Left lung (tissue), 14 donors: ENCODE measurements at places on chromosomes 3 and 15. TPM values are rescaled to one million over a fixed set of nuclear protein-coding genes. Genes with fewer than 3 reads are reported as not detected.

The CCRL2 gene
- 18.9 TPM for total RNA-seq

The ITPR1 gene
- total RNA-seq: 57.3 TPM

The NRG4 gene
- total RNA-seq: 0.32 TPM

The AADACL2 gene
- total RNA-seq: not detected

The CFAP20DC gene
- 1.4 TPM for total RNA-seq

The COLQ gene
- total RNA-seq: 1.9 TPM

The IL20RB gene
- 1.9 TPM for total RNA-seq

The ZBTB47 gene
- total RNA-seq: 18.3 TPM

The PLA2G4E gene
- total RNA-seq: 1.2 TPM

The CRABP1 gene
- not detected for total RNA-seq

The CCR2 gene
- total RNA-seq: 11.5 TPM

The FBXO22 gene
- 26.7 TPM for total RNA-seq

The ZBBX gene
- total RNA-seq: not detected

The CLDN16 gene
- total RNA-seq: 1.1 TPM

The COL6A6 gene
- total RNA-seq: 8.9 TPM

The GOLGA8J gene
- 0.26 TPM for total RNA-seq

The WDR72 gene
- 0.73 TPM for total RNA-seq

The GRM2 gene
- total RNA-seq: 0.21 TPM

The ZNF662 gene
- total RNA-seq: 7.1 TPM

The TMIE gene
- 0.23 TPM for total RNA-seq

The SKIL gene
- total RNA-seq: 109 TPM

The EXD1 gene
- total RNA-seq: not detected

The CTXND1 gene
- 0.47 TPM for total RNA-seq

The GRIP2 gene
- total RNA-seq: 1.3 TPM

The UBXN7 gene
- total RNA-seq: 56.3 TPM

The CHST2 gene
- total RNA-seq: 6.1 TPM

The IQCH gene
- 1.6 TPM for total RNA-seq

The LMOD3 gene
- 0.26 TPM for total RNA-seq

The PTX3 gene
- total RNA-seq: 5.6 TPM

The PPP1R14D gene
- total RNA-seq: not detected

The CCR5 gene
- total RNA-seq: 13.8 TPM

The TMEM40 gene
- 1.4 TPM for total RNA-seq

The KBTBD12 gene
- 1.2 TPM for total RNA-seq

The KBTBD8 gene
- total RNA-seq: 3.6 TPM
